ENCODE measurements at places on chromosomes 5 and 9.

DNA sequence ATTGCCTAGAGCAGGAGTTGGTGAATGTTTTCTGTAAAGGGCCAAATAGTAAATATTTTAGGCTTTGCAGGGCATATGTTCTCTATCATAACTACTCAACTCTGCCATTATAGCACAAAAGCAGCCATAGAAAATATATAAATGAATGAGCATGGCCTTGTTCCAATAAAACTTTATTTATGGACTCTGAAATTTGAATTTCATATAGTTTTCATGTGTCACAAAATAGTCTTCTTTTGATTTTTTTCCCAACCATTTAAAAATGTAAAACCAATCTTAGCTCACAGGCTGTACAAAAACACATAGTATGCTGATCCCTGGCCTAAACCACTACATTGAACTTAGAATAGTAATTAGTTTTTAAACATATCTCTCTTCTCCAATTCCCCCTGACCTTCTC, 179.6 kb downstream of the ZNF462 start:
- DNase-seq, result no peak

- DNase-seq, result no peak
Observed at GRCh38 chr5:149267241-149267973, 4.3 kb upstream of the AFAP1L1 start.

DNA sequence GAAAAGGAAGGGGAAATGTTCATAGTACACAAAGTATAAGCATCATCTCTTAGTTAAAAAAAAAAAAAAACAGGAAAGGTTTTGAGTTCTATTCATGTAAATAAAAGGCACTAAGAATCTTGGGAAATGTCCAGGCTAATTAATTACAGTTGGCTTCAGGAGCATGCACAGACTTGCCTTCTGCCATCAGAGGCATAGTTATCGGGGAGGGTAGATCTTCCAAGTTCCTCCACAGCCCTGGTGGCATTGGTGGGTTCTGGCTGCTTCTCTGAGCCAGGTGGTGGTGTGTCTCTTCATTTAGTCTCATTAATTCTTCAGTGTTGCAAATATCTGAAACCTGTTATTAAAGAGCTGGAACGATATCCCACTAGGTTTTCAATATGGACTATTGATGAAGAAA, 85.2 kb downstream of the TMEM252 start:
- no peak for DNase-seq

- no peak for DNase-seq
Observed at GRCh38 chr9:116361547-116361946, 208.0 kb downstream of the PAPPA start.

Measured in HS-5 (cell line).